ENCODE measurements at places on chromosomes 4 and X. TPM values are rescaled to one million over a fixed set of nuclear protein-coding genes. Genes with fewer than 3 reads are reported as not detected.
A peak's percentile ranks its signal among the peaks of the same experiment; 100 is the strongest.

DNA sequence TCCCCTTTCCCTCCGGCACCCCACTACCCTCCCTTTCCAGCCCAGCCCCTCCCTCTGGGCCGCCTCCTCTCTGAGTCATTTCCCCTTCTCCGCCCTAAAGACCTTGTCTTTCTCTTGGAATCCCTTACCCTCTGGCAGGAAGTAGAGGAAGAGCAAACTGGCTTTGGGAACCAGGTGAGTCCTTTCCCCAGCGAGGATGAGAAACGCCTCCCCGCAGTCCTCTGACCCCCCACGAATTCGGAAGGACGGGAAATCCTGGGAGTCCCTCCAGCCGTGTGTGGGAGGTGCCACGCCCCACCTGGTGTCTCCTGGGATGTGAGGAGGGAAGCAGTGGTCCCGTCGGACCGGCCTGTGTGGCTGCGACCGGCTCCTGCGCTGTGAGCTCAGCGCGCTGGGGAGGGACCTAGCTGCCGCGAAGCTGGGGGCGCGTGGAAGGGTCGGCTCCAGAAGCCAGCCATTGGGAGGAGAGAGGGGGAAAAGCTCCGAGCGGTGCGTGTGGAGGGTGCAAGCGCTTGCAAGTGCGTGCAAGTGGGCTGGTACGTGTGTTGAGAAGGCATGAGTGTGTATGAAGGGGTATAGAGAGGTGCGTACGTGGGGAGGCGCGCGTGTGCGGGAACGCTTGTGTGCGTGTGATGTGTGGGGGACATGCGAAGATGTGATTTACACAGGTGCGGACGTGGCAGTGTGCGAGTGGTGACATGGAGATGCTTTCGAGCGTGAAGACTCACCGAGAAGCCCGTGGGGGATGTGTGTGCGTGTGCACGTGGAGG, 46.3 kb downstream of the TEX13B start:
- H3K36me3 ChIP-seq: no peaks in the 10 kb centered on the region
- no peak overlapping the region for H3K27ac ChIP-seq
- DNase-seq: no peak
- H3K4me3 ChIP-seq: no peak overlapping the region
- no peaks in the 10 kb centered on the region for H3K27me3 ChIP-seq

DNA sequence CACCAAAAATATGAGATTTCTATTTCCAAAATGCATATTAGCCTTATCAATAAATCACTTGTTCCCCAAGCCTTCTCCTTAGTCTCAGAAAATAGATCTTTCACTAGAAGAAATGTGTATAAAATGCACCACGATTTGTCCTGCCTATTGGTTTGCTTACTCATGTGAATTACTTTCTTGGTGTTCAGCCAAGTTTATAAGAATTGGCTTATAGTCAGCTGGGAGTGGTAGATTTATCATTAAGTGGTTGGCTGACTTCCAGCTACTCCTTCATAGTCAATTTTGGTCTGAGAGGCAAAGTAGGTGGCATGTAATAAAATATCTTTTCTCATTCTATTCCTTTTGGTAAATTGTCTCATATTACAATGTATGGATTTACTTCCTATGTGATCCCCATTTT, 1.3 kb downstream of the SULT1E1 start:
- DNase-seq: no peak
- no peaks in the 10 kb centered on the region for H3K27me3 ChIP-seq
- H3K4me1 ChIP-seq: no peaks in the 10 kb centered on the region
- no peak overlapping the region for H3K4me3 ChIP-seq

DNA sequence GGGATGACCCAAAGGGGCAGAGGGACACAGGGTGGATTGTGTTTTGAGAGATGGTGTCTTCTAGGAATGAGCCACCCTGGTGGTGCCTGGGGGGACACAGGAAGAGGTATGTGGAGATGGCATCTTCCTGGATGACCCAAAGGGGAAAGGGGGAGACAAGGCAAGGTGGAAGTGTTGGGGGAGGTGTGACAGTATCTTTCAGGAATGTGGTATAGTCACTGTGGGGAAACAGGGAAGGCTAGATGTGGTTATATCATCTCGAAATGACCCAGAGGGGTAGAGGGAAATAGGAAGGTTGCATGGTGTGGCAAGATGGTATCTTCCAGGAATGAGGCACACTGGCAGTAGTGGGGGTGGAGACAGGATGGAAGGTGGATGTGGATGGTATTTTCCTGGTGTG, 62.9 kb downstream of the MAOA start:
- DNase-seq: no peak
- H3K36me3 ChIP-seq: no peaks in the 10 kb centered on the region
- H3K27ac ChIP-seq: no peak overlapping the region
- no peaks in the 10 kb centered on the region for H3K27me3 ChIP-seq
- H3K4me1 ChIP-seq: no peaks in the 10 kb centered on the region

- no peaks in the 10 kb centered on the region for H3K36me3 ChIP-seq
- no peaks in the 10 kb centered on the region for H3K4me1 ChIP-seq
- no peak overlapping the region for H3K4me3 ChIP-seq
- H3K27ac ChIP-seq: no peak overlapping the region
Observed at GRCh38 chrX:66731398-66731797, 92.5 kb upstream of the EDA2R start.

- DNase-seq: no peak
- H3K27me3 ChIP-seq: no peaks in the 10 kb centered on the region
- no peaks in the 10 kb centered on the region for H3K36me3 ChIP-seq
- H3K4me3 ChIP-seq: peak overlapping the region; percentile 99
Observed at GRCh38 chr4:2961811-2962441, 1.3 kb downstream of the NOP14 start.

- H3K27ac ChIP-seq: peak overlapping the region; percentile 47
- H3K4me1 ChIP-seq: no peaks in the 10 kb centered on the region
- H3K36me3 ChIP-seq: no peaks in the 10 kb centered on the region
Observed at GRCh38 chr4:38752372-38752940, 30.3 kb downstream of the TLR10 start.

DNA sequence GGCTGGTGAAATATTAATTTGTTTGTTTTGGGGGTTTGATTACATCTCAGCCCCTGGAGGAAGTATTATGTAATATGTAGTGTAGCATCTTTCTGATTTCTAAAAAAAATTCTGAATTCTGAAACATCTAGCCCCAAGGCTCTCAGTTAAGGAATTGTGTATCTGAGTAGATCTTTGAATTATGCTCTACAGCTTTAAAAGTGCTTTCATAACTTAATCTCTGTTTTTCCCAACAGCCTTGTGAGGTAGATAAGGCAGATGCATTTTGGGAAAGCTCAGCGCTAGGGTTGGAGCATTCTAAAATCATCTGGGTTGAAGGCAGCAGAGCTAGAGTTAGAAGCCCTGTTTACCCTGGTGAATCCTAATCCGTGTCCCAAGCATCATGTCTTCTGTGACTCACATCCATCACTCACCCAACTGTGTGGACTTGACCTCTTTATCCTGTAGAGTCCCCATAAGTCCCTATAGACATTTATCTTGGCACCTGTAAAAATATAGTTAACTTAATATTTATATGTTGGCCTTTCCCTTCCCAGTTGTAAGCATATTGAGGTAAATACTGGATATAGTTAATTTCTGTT, 49.8 kb downstream of the FNIP2 start:
- no peak overlapping the region for H3K27ac ChIP-seq
- no peaks in the 10 kb centered on the region for H3K36me3 ChIP-seq
- no peak overlapping the region for H3K4me3 ChIP-seq
- H3K27me3 ChIP-seq: no peaks in the 10 kb centered on the region
- DNase-seq: no peak

DNA sequence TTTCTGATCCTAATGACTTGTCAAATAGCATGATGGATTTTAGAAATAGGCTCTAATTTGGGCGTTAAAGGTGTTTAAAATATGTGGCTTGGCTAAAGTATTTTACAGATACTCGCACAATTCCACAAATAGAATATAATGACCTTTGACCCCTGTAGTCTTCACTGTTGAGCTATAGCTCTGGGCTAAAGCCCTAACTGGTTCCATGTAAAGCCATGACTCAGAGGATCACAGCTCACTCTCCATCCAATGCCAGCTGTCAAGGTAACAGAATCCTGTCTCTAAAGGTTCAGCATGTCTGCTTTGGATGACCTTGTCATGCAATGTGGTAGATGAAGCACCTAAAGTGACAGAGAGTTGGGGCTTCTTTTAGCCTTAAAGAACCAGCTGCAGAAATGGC, 42.5 kb downstream of the TLR10 start:
- H3K27me3 ChIP-seq: no peaks in the 10 kb centered on the region
- H3K36me3 ChIP-seq: no peaks in the 10 kb centered on the region
- H3K4me3 ChIP-seq: no peak overlapping the region
- no peak for DNase-seq
- H3K27ac ChIP-seq: no peak overlapping the region

The FAM184B gene
- 0.53 TPM for total RNA-seq

The LAGE3 gene
- total RNA-seq: 26.0 TPM

The PIR gene
- total RNA-seq: 15.8 TPM

The TMPRSS11D gene
- not detected for total RNA-seq

All from gastrocnemius medialis (tissue), 4 donors.